ENCODE measurements at places on chromosomes 7 and 10. TPM values are rescaled to one million over a fixed set of nuclear protein-coding genes. Genes with fewer than 3 reads are reported as not detected.

DNA sequence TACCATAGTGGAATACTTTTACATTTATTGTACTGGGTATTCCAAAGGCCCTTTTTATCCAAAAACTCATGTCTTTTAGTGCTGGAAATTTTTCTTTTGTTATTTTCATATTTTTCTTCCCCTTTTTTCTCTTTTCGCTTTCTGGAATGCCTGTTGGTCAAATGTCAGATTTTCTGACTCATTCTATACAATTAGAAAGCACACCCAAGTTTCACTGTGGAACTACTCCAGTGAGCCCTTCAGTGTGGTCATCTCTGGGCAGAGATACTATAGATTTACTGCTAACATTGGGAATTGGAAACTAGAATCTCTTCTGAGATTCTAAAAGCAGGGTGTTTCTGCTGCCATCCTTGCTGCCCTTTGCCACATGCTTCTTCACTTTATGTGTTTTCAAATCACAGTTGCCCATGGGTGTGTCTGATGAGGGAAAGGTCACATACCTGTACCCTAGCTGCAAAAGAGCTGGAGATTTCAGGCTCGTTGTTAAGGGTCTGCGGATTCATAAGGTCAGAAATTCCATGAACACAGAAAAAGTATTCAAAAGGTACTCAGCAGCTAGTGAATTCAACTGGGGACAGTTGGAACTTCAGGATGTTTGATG is 5.6 kb upstream of the WASL start:
- H3K27ac ChIP-seq = no peak overlapping the region
- DNase-seq = no peak
- no peak overlapping the region for H3K4me3 ChIP-seq

The DMTF1 gene
- total RNA-seq = 120 TPM

- H3K36me3 ChIP-seq = no peaks in the 10 kb centered on the region
- H3K4me3 ChIP-seq = no peak overlapping the region
- H3K4me1 ChIP-seq = peaks cover 6% of the 10 kb centered on the region
- H3K27me3 ChIP-seq = no peaks in the 10 kb centered on the region
- DNase-seq = no peak
Measured at GRCh38 chr10:14612873-14613587, 161.7 kb downstream of the FAM107B start.

GRCh38 chr7:46786221-46786954 is 795.5 kb downstream of the TNS3 start:
- no peaks in the 10 kb centered on the region for H3K4me1 ChIP-seq
- no peaks in the 10 kb centered on the region for H3K27me3 ChIP-seq
- H3K4me3 ChIP-seq = no peak overlapping the region

- H3K4me1 ChIP-seq = peaks cover 33% of the 10 kb centered on the region
- DNase-seq = no peak
- no peaks in the 10 kb centered on the region for H3K36me3 ChIP-seq
- no peak overlapping the region for H3K4me3 ChIP-seq
- no peak overlapping the region for H3K27ac ChIP-seq
- H3K27me3 ChIP-seq = no peaks in the 10 kb centered on the region
Measured at GRCh38 chr10:132420469-132420980, 23.5 kb downstream of the PWWP2B start.

DNA sequence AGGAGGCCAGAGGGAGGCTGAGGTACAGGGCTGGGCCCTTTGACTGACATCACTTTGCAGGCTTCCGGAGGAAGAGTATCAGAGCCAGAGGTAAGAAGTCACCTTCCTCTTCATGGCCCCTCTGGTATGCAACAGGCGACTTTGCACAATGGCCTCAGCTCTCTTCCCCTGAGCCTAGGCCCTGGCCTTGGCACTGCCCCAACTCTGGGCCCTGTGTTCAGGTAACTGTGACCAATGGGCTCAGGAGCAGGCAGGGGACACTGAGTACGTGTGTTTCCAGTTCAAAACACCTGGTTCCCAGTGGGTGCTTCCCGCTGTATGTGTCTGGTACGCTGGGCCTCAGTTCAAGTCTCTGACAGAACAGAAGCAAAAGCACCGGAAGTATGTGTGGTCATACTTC is 12.1 kb upstream of the PAX2 start:
- peaks cover 2% of the 10 kb centered on the region for H3K27me3 ChIP-seq
- H3K4me1 ChIP-seq = peaks cover 13% of the 10 kb centered on the region
- H3K36me3 ChIP-seq = no peaks in the 10 kb centered on the region
- no peak overlapping the region for H3K27ac ChIP-seq
- no peak for DNase-seq
- H3K4me3 ChIP-seq = no peak overlapping the region

The ASB13 gene
- total RNA-seq = 10.1 TPM

DNA sequence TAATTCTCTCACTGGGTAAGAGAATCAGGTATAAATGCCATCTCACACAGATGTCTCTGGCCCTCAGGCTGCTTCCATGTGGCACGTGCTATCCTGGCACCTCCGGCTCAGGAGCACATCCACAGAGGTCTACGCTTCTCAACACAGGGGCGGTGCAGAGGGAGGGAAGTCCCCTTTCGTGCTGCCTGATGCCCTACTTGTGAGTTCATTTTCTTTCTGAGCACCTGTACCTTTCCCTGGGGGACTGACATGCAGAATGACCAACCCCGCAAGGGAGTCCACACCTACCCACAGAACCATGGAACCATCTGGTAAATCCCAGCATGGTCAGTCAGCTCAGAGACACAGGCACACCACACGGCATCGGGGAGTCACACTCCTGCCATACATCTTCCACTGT is 99.0 kb upstream of the SAMD8 start:
- no peak overlapping the region for H3K27ac ChIP-seq
- H3K36me3 ChIP-seq = no peaks in the 10 kb centered on the region
- no peak for DNase-seq
- H3K4me1 ChIP-seq = peaks cover 21% of the 10 kb centered on the region

DNA sequence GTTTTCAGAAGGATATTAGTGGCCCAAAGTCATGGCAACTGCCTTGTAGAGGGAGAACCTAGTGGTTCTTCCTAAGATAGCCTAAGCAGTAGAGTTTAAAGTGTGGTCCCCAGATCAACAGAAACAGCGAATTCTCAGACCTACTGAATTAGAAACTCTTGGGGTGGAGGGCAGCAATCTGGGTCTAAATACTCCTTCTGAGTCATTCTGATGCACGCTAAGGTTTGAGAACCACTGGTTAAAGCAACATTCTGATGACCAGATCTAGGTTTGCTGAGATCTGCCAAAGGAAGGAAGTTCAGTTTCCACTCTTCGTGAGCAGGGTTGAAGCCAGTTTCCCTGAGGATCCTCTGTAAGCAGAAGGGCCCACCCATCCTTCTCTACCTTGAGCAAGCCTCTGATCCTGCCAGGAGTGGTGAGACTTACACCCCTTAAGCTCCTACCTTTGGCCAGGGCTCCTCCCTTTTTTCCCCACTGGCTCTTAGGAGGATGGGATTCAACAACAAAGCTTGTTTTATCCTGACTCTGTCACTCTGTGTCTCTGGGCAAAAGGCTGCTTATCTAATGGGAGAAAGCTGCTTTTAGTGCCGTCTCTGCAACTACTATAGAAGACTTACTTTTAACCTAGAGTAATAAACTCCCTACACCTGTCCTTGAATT is 26.8 kb upstream of the TRUB1 start:
- no peak for DNase-seq
- no peak overlapping the region for H3K27ac ChIP-seq
- H3K27me3 ChIP-seq = no peaks in the 10 kb centered on the region
- H3K4me1 ChIP-seq = no peaks in the 10 kb centered on the region

DNA sequence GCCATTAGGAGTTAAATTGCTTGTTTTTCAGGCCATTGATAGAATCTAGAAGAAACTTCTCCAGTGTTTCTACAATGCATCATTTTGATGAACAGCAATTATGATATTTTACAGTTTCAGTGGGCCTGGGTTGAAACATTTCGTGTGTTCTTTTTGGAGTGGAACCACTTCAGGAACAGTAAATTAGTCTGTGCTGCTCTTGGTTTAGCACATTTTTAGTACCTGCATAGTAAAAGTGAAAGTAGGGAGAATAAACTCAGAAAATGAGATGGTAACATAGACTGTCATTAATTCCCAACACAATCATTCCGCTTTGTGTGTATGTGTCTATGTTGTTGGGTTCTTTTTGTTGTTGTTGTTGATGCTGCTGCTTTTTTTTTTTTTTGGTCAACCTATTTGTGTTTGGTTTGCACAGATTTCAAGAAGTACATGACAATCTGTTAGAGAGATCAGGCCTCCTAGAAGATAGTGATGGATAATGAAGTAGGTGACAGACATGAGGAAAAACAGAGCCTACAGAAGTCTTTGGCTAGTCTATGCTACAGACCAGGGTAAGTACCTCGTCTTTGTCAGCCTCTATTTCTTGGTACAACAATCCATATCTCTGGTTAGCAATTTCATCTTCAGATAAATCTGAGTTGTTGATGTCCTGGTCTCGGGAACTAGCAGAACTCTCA is 154.0 kb upstream of the TARP start:
- no peak for DNase-seq
- H3K27me3 ChIP-seq = no peaks in the 10 kb centered on the region
- no peaks in the 10 kb centered on the region for H3K36me3 ChIP-seq
- H3K4me1 ChIP-seq = peaks cover 20% of the 10 kb centered on the region
- peak overlapping the region; percentile 18 for H3K4me3 ChIP-seq

DNA sequence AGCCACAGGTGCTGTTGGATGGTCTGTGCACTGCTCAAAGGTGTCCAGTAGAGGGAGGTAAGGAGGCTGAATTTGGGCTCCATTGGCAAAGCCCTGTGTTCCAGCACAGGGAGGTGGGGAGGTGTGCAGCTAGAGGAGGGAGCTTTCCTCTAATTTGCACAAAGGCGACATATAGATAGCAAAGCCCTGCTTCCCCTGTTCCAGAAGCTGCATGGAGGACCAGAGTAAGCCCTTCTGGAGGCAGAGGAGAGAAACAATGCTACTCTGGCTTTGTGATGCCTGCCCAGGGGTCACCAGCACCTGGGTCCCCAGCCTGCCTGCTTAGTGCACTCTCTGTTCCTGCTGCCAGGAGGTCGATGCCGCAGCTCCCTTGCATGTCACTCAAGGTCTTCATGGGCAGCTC is 3.4 kb upstream of the ARHGAP22 start:
- no peaks in the 10 kb centered on the region for H3K4me1 ChIP-seq
- peak; percentile 5 for DNase-seq
- no peak overlapping the region for H3K27ac ChIP-seq
- no peak overlapping the region for H3K4me3 ChIP-seq
- no peaks in the 10 kb centered on the region for H3K36me3 ChIP-seq
